ENCODE measurements at places on chromosomes 4 and X.

DNA sequence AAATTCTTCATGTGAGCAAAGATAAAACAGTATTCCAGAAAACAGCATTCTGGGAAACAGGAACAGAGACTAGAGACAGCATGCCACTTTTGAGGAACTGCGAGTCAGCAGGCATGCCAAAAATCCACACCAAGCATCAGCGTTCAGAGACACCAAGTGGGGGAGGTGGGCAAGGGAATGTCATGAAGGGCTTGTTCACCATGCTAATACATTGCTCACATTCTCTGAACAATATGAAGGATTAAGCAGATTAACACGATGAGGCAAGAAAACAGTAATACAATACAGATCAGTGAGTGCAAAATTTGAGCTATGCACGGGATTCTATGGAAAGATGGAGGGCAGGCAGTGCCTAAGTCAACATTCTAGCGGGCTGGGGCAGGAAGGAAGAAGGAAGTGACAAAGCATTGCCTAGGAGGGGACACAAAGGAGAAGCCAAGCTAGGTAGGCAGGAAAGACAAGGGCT is 278.3 kb downstream of the FBXW7 start:
- no peak for DNase-seq

DNA sequence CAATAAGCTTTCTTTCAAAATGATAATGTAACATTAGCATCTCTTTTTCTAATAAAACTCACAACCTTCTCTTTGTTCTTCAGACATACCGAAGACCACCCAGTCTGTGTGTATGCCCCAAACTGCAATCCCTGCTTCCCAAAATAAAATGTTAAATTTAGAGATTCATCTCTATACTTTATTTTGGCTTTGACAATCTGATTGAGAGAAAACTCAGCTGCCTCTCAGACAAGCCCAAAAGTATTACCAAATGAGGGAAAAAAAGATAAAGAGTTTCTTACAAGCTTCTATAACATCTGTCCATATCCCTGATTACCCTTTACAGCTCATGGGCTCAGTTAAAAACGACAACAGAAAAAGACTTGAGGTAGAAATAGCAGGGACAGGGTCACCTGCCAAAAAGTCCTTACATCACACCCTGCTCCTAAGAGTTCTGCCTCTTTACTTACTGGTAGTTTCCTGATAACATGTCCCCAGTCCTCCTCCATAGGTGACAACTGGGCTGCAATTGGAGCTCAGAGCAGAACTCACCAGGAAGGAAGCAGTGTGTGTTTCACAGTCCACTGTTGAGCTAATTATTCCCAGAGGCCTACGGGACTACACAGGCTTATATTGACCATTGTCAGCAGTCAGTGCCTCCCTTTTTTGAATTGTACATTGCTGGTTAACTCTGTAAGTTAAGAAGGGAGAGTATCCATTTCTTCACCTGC is 70.9 kb upstream of the FAM9C start:
- DNase-seq, result no peak

DNA sequence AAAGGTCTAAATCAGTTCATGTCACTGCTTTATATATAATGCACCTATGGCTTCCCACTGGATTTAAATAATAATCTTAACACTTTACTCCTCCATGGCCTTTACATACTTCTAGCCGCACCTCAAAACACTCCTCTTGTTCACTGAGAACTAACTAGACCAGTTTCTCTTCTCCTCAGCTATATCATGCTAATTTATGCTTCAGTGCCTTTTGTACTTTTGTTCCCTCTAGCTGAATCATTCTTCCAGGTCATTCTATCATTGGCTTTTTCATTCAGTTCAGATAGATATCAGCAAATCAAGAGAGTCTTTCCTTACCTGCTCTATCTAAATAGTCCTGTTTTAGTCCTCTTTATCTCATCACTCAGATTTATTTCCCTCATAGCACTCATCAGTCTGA is 64.2 kb downstream of the TET2 start:
- no peak for DNase-seq

GRCh38 chr4:80255329-80256095 is 11.0 kb upstream of the FGF5 start:
- DNase-seq, result no peak

DNA sequence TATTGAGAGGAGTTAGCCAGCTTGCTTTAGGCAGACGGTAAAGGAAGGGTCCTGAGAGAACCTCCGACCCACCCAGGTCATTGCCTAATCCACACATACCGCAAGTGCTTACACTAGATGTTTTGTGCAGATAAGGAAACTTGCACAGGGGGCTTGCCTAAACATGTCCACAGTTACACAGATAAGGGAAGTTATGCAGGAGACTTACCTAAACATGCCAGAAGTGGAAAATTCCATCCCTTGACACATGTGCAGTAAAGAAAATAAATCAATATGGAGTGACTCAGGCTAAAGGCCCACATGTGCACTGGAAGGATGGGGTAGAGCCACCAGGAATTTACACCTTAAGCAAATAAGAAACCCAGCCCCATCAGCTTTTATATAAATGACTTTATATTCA is 232.8 kb upstream of the HDX start:
- DNase-seq, result no peak

DNA sequence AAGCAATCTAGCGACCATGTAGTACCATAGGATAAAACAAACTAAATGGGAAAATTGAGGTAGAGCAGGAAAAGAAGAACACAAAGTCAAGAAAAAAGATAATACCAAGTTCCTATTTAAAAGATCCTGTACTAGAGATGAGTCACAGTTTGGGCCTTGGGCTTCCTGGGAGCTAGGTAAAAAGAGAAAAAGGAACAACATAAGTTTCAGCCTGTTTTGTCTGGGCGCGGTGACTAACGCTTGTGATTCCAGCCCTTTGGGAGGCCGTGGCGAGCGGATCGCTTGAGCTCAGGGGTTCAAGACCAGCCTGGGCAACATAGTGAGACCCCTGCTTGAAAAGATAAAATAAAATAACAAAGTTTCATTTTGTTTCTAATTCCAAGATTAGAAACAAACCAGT is 14.0 kb upstream of the TMEM156 start:
- DNase-seq, result no peak

GRCh38 chr4:147975325-147975724 is 243.4 kb downstream of the ARHGAP10 start:
- DNase-seq, result no peak

DNA sequence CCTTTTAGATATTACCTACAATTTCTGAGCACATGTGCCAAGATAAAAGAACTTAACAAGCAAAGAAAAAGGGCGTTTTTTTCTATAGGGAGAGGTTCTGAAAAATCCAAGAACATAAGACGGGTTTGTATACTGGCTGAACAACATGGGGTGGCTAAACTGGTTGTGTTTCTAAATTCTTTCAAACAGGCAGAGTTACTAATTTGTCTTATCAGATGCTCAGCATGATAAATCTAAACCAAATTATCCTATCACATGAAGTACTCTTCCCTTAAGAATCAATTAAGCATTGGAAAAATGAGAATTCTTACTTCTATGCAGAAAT is 45.4 kb upstream of the PGM2 start:
- no peak for DNase-seq

DNA sequence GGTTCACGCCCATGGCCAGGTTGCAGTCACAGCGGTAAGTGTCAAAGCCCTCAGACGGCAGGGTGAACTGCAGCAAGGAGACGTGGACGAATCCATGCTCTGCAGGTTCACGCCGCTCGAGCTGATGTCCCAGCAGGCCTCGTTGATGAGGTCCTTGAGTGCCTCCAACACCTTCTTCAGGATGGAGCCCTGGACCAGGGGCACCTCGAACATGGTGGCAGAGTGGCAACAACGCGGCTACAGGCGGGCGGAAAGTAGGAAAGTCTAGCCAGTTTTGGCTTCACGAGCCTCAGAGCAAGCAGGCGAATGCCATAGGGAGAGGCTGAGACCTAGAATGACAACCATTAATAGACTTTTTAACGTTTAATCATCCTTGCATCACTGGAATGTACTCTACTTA is 485.9 kb downstream of the ZNF674 start:
- no peak for DNase-seq

DNA sequence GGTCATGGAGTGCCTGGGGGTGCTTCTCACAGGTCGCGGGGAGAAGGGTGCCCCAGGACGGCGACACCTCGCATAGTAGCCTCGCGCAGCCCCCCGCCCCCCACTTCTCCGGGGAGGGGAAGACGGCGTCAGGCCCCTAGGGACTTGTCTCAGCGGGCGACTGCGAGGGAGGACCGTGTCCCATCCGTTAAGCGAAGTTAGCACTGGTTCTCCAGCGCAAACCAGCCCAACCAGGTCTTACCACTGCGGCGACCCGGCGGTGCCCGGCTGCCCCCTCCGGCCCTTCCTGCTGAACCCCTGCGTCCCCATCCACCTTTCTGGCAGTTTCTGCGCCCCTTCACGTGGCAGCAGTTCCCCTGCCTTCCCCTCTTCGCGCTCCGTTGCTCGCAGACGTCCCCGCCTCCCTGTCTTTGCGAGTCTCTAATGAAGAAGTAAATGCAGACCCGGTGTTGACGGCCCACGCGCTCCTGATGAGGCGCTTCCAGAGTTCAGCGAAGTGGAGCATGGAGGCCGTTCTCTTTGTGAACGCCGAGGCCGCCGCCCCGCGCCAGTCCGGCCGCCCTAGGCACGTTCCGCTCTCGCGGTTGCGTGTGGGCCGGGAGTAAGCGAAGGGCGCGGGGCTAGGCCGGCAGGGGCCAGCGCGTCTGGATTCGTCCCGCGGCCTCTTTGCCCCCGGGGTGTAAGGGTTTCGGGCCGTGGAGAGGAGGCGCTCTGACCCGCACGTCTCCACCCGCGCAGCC is 3.0 kb downstream of the SLIT2 start:
- DNase-seq, result no peak

- DNase-seq, result no peak
Observed at GRCh38 chr4:10017037-10017893, 4.0 kb downstream of the SLC2A9 start.

GRCh38 chr4:18209448-18209847 is 187.9 kb upstream of the LCORL start:
- no peak for DNase-seq

GRCh38 chr4:7638984-7639789 is 204.5 kb upstream of the PSAPL1 start:
- DNase-seq, result no peak

DNA sequence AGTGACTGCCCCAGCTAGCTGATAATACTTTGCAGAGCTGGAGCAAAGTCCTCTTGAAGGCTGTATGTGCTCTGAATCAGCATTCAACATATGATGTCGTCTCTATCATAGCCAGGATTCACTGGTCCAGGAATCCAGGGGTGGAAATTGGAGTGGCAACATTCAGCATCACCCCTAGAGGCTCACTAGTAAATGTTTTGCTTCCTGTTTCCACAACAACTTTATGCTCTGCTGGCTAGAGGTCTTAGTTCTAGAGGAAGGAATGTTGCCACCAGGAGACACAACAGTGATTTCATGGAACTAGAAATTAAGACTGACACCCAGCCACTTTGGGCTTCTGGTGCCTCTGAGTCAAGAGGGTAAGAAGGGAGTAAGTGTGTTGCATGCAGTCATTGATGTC is 11.3 kb downstream of the MAGEA1 start:
- DNase-seq, result no peak

- DNase-seq, result no peak
Observed at GRCh38 chrX:31153475-31154047, 81.7 kb upstream of the FTHL17 start.

- peak; percentile 21 for DNase-seq
Observed at GRCh38 chrX:54921427-54922021, 900 bp downstream of the TRO start.

GRCh38 chr4:90888571-90888970 is 761.4 kb downstream of the CCSER1 start:
- no peak for DNase-seq

GRCh38 chr4:138223231-138223910 is 18.8 kb downstream of the SLC7A11 start:
- no peak for DNase-seq

- DNase-seq, result no peak
Observed at GRCh38 chr4:110250023-110250387, 51.6 kb upstream of the ELOVL6 start.

- DNase-seq, result peak; percentile 6
Observed at GRCh38 chr4:17324386-17324830, 187.5 kb downstream of the QDPR start.

DNA sequence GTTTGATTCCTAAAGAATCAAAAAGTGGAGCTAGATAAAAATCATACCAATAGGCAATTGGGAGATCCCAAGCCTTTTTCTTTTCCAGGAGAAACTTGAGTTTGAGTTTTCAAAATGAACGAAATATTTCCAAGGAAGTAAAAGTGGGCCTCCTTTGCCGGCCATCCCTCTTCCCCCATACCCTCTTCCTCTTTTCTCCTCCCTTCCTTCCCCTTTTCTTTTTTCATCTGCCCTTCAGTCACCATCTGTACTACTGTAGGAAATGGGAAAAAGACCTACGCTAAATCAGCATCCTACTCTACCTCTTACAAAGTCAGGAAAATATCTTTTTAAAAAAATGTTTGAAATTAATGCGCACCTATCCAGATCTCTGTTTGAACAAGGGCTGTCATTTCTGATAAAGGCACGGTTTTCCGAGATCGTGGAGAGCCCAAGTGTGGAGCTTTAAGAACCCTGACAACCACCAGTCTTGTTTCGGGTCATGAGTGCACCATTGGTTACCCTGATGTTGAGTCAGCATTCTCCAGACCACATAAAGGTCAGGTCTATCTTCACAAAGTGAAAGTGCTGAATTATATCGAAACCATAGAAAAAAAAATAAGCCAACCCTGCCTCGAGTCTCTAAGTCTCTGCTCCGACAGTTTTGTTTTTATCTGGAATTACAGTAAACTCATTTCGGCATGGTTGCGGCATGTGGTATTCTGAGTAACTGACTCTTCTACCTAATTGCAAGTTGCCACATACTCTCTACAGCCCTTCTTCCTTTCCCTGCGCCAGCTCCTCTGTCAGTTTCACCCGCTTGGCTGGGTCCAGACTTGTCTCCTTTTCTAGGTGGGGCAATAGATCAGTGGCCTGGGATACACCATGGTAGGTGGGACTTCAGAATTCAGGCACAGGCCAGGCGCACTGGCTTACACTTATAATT is 140.2 kb upstream of the KLF3 start:
- no peak for DNase-seq

GRCh38 chr4:6198768-6199421 is 1.5 kb downstream of the JAKMIP1 start:
- no peak for DNase-seq
